ENCODE measurements at places on chromosomes 3 and 15.

GRCh38 chr15:44712346-44713005 lies 1.2 kb downstream of the B2M start:
- no peak for DNase-seq

DNA sequence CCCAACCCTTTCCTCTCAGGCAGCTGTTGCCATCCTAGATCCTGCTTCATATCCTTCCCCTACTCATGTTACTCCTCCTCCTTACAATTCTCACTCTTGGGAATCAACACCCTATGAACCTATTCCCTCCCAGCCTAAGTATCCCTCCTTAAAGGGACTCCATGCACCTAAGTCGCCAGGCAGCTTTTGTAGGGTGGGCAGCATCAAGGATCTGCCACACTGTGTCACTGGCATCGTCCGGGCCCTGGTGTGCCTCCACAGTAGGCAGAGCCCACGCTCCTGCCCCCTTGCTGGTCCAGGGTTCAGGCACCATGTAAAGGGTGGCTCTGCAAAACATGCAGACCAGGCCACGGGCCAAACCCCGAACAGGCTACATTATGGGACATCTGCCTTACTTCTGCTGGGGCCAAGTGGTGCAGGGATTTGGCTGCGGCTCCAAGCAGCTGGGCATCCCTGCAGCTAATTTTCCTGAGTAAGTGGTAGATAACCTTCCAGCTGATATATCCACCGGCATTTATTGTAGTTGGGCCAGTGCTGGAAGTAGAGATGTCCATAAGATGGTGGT lies 53.4 kb downstream of the GSK3B start:
- DNase-seq: no peak

DNA sequence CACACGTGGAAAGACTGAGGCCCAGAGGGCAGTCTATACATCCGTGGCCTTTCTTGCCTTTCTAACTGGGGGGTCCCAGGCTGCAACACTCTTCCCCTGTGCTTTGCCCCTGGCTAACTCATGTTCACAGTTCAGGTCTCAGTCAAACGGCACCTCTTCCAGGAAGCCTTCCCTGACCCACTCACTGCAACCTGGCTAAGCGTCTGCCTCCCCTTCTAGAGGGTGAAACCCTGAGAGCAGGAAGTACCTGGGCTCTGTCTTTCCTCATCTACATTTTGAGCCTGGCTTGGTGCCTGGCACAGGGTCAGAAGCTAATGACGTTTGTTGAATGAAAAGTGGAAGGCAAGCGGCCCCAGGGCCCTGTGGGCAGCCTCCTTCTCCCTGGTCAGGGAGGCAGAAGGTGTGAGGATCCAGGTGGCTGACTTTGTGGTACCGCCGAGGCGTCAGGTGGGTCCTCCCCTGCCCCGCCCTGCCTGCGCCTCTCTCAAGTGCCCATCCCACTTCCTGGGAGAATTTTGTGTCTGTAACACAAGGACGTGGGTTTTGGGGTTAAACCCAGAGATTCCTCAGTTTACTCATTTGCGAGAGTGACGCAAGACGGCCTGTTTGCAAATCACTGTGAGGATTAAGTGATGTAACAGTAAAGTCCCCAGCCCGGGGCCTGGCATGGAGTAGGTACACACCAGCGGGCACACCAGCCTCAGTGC lies 32.1 kb downstream of the DNASE1L3 start:
- DNase-seq: peak; percentile 23

DNA sequence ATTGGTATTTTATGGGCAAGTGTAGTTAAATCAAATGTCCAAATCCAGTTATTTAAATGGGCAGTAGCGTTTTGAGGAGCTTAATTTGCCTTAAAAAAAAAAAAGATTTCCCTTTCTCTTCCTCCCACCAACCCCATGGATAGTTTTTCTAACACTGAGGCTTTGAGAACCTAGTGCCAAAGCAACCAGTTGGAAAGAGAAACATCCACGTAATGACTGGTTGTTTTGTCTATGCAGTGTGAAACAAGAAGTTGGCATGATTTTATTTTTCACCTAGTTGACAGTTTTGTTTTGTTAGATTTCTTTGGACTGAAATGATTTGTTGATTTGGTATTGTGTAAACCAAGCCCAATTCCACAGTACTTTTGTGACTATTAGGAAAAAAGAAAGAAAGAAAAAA lies 170.0 kb downstream of the SOX2 start:
- no peak for DNase-seq

GRCh38 chr3:27628026-27628750 lies 93.9 kb downstream of the EOMES start:
- DNase-seq: no peak

GRCh38 chr3:103624271-103624670 lies 1189.5 kb downstream of the ZPLD1 start:
- no peak for DNase-seq

DNA sequence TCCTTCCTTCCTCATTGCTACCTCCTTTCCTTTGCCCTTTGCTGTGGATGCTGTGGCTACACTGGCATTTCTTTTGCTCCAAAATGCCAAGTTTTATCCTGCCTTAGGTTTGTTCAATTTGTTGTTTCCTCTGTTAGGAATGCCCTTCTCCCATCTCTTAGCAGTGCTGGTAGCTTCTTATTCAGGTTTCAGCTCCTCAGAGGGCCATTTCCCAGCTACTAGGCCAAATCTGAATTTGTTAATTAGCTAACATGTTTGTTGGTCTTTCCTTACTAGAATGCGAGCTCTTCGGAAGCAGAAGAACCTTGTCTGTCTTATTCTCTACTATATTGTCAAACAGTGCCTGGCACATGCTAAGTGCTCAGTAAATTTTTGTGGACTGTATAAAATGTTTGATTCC lies 11.0 kb downstream of the MAPK6 start:
- no peak for DNase-seq

DNA sequence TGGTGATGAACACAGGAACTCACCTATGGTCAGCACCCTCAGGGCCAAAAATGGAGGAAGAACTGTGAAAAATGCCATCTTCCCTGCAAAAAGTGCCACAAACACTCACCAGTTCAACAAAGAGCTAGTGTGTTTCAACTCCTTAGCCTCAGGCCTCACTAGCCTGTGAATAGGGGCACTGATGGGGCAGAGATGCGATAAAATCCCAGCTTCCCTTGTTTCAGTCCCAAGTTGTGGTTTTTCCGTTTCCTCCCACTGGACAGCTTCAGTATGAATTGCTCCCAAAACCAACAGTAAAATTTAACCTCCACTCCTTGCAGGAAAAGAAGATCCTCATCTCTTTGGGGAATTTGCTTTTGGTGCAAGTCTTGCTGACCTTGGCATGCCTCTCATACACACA lies 117.4 kb upstream of the ADAMTS9 start:
- no peak for DNase-seq

- DNase-seq: no peak
Observed at GRCh38 chr15:62920682-62921502, 121.7 kb upstream of the TPM1 start.

- no peak for DNase-seq
Observed at GRCh38 chr3:138470687-138471086, 36.3 kb downstream of the ESYT3 start.

DNA sequence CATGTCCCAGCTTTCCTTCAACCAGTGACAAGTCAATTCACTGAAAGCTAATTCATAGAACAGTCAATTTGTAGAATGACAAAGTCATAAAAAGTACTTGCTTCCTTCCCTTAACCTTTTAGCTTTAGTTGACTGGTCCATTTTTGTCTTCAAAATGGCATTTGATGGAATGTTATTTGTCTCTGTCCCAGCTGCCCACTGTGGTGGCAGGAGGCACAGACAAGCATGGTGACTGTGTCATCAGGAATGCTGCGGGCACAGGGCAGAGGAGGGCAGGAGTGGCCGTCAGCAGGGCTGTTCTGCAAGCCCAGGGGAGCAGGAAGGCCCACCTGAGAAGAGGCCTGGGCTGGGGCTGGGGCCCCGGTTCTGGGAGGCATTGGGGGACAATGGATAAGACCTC lies 10.0 kb downstream of the IQSEC1 start:
- DNase-seq: no peak

GRCh38 chr15:93358166-93359059 lies 269.4 kb upstream of the RGMA start:
- DNase-seq: no peak

DNA sequence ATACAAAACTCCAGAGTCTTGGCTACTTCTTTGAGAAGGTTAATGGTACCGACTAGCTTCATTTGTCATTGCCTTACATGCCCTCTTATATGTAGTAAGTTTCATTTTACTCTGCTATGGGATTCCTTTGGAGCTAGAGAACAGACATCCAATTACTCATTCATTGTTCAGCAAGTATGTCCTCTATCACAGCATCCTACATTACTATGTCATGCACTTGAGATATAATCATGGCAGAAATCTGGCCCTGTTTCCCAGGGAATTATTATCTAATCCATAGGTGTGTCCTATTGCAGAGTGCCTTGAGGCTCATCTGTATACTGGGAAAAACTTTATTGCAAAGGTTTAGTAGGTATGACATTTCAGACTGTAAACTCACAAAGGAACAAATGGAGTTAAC lies 333.1 kb upstream of the NECTIN3 start:
- DNase-seq: no peak

DNA sequence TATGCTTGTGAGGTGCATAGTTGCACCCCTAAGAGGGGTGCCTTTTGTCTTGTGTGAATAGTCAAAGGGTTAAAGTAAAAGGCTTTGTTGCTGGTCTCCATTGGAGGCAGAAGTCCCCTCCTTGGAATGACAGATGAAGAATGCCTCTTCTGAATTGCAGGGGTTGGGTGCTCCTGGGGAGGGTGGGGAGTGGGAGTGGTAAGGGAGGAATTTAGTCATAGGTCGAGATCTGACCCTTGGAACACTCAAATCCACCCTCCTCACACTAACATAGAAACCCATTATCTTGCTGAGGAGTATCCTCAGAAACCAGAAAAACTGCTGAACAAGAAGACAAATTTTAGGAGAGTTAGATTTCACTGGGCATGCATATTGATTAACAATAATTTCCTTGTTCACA lies 4.7 kb downstream of the CTXND1 start:
- no peak for DNase-seq

GRCh38 chr15:52240166-52240565 lies 49.0 kb upstream of the GNB5 start:
- no peak for DNase-seq

DNA sequence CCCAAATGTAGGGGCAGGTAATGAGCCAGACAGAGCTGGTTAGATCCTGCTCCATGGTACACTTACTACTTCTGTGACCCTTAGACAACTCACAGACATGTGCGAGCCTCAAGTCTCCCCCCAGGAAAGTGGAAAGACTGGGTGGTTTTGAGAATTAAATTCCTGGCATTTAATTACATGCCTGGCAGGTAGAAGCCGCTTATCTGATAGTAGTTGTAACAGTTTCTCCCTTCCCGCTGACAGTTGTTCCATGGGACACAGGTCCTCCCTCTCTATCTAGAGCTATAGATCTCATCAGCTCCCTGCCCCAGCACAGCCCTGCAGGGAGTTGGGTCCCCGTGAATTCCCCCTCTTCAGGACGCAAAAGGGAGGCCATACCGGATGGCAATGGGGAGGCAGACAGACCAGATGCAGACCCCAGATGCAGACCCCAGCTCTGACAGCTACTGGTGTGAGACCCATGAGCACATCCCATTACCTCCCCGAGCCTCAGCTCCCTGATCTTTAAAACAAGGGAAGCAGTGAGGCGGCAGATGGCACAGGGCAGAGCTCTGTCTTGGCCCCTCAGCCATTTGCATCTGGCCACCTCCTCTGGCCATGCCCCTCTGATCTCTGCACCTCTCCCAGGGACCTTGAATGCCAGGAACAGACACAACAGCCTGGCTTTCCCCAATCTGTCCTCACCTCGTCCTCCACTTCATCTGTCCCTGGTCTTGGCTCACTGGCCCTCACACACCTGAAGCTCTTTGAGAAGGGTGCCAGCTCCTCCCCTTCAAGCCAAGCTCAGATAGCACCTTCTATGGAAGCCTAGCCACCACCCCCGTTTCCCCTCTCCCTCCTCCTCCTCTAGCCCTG lies 34.1 kb upstream of the NR2C2 start:
- DNase-seq: no peak

DNA sequence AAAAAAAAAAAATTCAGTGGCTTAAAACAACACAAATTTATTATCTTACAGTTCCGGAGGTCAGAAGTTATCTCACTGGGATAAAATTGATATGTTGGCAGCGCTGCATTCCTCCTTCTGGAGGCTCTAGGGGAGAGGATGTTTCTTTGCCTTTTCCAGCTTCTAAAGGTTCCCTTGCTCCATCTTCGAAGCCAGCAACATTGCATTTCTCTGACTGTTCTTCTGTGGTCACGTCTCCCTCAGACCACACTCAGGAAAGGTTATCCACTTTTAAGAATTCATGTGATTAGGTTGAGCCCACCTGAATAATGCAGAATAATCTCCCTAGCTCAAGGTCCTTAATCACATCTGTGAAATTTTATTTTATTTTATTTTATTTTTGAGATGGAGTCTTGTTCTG lies 23.4 kb upstream of the ACAP2 start:
- no peak for DNase-seq

GRCh38 chr3:151404316-151404715 lies 19.8 kb upstream of the P2RY12 start:
- no peak for DNase-seq

- DNase-seq: peak; percentile 92
Observed at GRCh38 chr3:195271410-195272243, 668 bp upstream of the XXYLT1 start.

GRCh38 chr15:99438691-99439523 lies 126.9 kb upstream of the MEF2A start:
- DNase-seq: no peak

- DNase-seq: no peak
Observed at GRCh38 chr3:130786306-130786705, 39.7 kb upstream of the PIK3R4 start.

GRCh38 chr3:78163379-78163778 lies 1123.5 kb downstream of the ROBO2 start:
- DNase-seq: no peak

- DNase-seq: no peak
Observed at GRCh38 chr3:177353140-177353539, 155.9 kb upstream of the TBL1XR1 start.

DNA sequence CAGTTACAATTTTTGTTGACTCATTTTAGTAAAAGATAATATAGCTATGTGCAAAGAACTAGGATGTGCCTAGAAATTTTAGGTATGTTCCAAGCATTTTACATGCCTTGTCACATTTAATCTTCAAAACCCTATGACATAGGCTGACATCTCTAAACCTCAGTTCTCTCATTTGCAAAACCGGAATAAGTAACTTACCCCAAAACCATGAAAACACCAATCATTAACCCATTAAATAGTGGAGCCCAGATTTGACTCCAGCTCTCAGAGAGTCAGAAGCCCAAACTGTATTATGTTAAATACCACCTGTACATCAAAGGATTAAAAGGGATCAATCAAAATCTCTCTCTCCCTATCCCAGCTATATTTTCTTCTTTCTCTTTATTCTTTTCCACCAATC lies 36.6 kb downstream of the GSK3B start:
- DNase-seq: no peak

GRCh38 chr15:94670438-94671034 lies 439.2 kb downstream of the MCTP2 start:
- DNase-seq: no peak

Data from activated CD4-positive, alpha-beta T cell treated with anti-CD3 and anti-CD28 coated beads, Interleukin-2, amount 50 U/mL, for 48 hours (primary cell).